ENCODE measurements at places on chromosomes 6 and 20.

GRCh38 chr6:97186416-97186999, 96.5 kb downstream of the MMS22L start:
- peak; percentile 64 for DNase-seq

GRCh38 chr6:170209354-170210025, 81.4 kb downstream of the DLL1 start:
- no peak for DNase-seq

DNA sequence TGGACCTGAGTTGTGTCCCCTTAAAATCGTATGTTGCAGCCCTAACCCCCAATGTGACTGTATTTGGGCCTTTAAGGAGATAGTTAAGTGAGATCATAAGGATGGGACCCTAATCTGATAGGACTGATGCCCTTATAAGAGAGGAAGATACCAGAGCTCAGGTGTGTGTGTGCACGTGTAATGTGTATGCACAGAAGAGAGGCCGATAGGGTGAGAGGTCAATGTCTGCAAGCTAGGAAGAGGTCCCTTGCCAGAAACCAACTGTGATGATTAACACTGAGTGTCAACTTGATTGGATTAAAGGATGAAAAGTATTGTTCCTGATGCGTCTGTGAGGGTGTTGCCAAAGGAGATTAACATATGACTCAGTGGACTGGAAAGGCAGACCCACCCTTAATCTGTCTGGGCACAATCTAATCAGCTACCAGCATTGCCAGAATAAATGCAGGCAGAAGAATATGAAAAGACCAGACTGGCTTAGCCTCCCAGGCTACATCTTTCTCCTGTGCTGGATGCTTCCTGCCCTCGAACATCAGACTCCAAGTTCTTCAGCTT, 299.8 kb downstream of the LRFN2 start:
- DNase-seq: no peak

DNA sequence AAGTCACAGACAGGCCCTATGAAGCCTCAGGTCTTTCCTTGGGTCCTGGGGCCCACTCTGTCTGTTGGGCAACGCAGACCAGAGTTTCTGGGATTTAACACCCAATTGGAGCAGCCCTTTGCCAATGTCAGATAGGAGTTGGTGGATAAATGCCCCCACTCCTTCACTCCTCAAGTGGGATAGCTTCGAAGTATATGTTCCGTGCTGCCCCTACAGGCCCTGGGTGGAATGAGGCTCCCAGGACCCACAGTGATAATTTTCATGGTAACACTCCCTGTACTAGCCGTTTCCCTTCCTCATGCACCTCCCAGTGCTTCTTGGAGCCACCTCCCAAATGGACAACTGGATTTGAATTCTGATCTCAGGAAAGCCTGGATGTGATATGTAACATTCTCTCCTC, 145.4 kb downstream of the FOXA2 start:
- no peak for DNase-seq

DNA sequence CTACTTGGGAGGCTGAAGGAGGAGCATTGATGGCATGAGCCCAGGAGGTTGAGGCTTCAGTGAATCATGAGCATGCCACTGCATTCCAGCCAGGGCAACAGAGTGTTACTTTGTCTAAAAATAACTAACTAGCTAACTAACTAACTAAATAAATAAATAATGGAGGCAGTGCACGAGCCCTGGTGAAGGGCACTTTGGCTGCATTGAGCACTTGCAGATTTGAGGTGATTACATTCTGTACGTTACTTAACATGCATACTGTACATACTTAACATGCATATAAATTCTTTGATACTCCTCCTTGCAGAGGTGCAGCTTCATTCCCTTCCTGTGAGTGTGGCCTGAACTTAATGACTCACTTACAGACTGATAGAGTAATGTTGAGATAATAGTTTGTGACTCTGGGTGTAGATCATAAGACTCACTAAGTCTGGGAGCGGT, 10.7 kb downstream of the HLA-A start:
- DNase-seq: peak; percentile 91

- DNase-seq: no peak
These were observed 15.0 kb downstream of the C20orf173 start for GRCh38 chr20:35514371-35514932.

- DNase-seq: no peak
These were observed 4.0 kb downstream of the TEAD3 start for GRCh38 chr6:35492974-35493284.

DNA sequence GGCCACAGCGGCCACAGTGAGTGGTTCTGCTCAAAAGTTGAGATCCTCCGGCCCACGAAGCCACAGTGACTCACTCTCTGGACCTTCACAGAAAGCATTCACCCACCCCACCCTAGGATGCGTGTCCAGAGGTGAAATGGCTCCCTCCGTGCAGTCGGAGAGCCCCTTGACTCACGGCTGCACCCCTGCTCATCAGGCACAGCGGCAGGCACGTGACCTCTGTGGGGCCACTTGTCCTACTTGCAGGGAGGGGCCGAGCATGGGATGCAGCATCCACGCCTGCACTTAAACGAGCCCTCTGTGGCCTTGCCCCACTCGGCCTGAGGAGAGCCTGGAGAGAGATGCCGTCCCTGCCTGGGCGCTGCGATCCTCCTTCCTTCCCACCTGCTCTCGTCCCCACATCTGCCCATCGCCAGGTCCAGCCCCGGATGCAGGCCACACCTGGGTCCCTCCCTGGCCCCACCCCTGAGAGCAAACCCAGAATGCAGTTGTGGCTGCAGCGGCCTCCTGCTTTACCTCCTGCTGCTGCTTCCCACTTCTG, 28.7 kb downstream of the NTSR1 start:
- no peak for DNase-seq

- DNase-seq: no peak
These were observed 310.6 kb downstream of the PRKN start for GRCh38 chr6:162416831-162417537.

DNA sequence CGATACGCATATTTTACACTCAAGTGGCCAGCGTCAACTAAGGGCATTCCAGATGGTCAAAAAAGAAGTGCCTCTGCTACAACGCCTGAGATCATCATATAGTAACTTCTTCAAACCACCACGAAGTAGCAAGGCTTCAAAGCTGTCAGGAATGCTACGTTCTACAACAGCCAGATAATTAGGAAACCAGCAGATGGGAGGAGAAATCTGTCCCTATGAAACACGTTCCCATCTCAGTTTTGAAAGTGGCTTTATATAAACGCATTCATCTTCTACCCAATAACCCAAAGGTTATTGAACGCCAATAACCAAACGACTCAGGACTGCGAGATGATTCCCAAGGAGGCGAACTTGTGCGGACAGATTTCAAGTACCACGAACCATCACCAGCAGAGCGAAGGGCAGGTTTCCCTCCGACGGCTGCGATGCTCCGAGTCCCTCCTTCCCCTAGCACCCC, 1.2 kb downstream of the ABHD12 start:
- peak; percentile 16 for DNase-seq

DNA sequence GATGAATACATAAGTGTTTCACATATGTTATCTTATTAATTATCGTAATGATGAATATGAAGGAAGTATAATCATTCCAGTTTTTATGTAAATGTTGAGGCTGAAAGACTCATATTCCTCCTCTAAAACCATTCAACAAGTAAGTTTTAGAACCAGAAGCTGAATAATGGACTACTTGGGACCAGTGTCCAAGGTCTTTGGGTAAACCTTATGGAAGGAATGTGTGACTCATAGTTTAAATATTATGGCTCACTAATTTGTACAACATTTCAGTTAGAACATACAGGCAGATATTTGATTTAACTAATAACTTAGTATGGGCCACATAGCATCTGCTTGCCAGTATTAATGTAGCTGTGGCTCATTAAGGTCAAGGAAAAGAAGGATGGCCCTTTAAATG, 209.6 kb downstream of the TFAP2B start:
- peak; percentile 25 for DNase-seq

GRCh38 chr6:55705451-55706440, 126.8 kb upstream of the HMGCLL1 start:
- DNase-seq: no peak

- no peak for DNase-seq
These were observed 44.6 kb upstream of the SH3BGRL2 start for GRCh38 chr6:79586548-79586947.

DNA sequence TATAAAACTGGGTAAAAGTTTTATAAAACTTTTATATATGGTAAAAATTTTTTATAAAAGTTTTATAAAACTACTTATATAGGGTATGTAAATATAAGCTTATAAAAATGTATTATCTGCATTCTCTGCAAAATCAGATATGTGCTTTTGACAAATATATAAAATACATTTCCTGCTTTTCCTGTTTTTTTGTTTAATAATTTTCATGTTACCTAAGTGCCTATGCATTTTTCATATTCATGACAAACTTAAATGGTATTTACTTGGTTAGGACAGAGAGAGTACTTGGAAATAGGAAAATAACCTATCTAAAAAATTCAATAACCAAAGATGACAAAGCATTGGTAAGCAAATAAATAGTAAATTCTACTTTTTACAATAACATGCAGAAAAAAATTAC, 41.2 kb downstream of the ADGRG6 start:
- DNase-seq: no peak

DNA sequence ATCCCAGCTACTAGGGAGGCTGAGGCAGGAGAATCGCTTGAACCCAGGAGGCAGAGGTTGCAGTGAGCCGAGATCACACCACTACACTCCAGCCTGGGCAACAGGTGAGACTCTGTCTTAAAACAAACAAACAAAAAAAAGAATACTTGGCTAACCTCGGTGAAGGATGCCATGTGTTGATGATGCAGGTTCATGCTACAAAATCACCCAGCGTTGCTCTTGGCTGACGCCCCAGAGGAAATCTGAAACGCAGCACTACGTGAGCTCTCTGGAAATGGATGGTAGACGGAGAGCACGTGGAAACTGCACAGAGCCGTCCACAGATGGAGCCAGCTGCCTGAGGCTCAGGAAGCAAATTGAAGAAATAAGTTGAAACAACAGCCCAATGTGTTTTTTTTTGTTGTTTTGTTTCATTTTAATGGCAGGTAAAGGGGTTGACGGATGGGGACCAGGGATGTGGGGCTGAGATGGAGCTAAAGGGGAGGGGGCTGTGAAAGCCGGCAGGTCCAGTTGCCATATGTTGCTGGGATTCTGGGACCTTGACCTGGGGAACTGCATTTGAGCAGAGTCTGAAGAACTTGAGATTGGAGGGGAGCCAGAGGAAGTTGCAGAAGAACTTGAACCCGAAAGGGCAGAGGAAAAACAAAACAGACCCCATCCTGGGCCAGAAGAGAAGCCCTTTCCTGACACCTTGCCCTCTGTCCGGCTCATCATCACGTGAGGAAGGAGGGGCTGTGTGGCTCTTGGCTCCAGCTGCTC, 12.8 kb upstream of the MANBAL start:
- peak; percentile 11 for DNase-seq

DNA sequence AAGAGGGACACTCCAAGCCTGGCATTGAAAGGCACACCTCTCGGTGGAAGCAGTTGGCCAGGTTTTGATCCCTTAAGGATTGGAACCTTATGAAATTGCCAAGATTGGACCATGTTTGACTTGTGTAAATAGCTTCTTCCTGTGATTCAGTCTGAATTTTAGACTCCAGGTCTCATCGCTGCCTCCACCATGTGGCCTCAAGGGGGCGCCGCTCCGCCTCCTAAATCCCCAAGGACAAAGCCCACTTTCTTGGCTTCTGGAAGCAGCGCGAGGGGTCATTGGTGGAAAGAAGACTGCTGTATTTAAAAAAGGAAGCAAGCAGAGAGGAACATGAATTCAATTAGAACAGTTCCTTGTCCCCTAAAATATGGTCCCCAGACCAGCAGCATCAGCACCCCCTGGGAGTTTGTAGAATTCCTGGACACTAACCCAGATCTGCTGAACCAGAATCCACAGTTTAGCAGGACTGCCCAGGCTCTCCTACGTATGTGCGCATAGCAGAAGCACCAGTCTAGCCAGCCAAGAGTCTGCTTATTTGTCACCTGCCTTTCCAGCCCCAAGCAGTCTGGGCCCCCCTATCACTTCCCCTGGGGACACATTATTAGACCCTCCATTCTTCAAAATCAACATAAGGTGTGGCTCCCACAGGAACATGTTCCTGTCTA, 108.5 kb downstream of the LY86 start:
- peak; percentile 61 for DNase-seq

DNA sequence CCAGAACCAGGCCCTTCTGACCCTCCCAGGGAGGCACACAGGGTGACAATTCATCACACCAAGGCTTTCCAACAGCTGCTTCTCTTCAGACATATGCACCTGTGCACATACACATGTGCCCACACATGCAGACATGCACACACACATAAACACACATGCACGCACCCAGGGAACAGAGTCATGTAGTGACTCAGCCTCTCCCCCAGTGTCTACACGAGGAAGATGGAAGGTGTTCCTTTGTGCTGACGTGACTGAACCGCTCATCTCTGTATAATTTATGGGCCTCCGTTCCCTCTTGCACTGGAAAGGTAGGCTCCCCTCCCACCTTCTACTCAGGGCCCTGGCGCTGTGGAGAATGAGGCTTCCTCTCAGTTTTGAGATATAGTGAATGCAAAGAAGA, 23.8 kb upstream of the PLEKHG1 start:
- no peak for DNase-seq

DNA sequence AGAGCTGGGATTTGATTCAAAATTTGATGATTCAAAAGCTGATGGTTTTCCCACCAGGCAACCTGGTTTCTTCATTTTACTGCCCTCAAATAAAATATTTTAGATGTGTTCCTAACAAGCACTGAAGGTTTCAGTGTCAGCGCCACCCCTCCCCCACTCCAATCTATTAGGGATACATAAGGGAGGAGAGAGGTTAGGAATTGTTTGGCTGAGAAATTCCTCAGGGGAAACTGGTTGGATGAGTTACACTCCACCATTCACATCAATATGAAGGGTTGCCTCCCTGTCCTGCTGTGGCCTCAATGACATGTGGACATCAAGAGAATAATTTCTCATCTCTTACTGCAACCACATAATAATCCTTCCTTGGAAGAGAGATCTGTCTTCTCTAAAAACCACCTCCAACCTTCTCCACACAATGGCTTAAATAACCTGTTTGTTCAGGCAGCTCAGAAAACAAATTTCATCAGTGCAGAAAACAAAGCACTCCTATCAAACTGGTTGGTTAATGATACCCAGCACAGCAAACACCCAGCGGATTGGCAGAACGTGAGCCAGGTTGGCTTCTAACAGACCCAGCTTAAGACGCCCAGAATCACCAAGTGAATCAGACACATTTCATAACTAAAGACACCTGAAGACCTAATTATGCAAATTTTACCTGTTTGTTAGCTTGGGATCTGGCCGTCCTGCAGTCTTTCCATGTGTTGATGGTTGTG, 136.0 kb upstream of the SGK1 start:
- no peak for DNase-seq

DNA sequence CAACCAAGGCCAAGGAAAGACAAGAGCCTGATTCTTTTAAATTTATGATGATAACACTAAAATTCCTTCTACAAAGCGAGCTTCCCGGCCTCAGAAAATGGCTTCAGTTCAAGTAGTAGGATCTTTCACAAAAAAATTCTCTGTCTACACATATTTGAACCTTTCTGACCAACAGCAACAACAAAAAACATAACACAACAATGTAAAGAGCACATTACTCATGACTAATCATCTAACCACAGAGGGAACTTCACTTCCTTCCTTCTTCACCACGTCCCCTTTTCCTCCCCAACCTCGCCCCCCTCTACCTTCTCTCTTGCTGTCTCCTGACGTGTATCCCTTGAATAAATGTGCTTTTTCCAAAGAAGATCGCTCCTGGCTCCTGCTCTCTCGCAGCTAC, 228.2 kb downstream of the MYLK4 start:
- DNase-seq: no peak

Measured in kidney glomerular epithelial cell (primary cell).